ENCODE measurements at places on chromosomes 2 and 18.

- no peak for DNase-seq
Observed at GRCh38 chr2:9165625-9166024, 41.0 kb upstream of the ASAP2 start.

DNA sequence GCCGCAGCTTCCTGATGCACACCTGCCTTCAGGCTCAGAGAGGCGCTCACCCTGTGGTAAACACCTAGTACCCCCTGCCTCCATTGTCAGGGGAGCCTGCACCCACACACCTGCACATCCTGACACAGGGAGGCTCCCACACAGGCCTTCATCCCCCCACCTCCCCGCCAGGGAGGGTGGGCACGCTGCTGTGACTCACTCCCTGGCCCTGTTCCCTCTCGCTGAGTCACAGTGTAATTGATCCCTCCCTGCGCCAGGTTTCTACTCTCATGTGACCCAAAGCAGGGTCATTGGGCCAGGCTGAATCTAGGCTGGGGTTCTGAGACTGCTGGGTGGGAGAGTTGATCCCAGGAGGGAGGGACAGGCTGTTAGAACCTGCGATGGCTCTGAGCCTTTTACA lies 8.5 kb upstream of the CELF4 start:
- no peak for DNase-seq

DNA sequence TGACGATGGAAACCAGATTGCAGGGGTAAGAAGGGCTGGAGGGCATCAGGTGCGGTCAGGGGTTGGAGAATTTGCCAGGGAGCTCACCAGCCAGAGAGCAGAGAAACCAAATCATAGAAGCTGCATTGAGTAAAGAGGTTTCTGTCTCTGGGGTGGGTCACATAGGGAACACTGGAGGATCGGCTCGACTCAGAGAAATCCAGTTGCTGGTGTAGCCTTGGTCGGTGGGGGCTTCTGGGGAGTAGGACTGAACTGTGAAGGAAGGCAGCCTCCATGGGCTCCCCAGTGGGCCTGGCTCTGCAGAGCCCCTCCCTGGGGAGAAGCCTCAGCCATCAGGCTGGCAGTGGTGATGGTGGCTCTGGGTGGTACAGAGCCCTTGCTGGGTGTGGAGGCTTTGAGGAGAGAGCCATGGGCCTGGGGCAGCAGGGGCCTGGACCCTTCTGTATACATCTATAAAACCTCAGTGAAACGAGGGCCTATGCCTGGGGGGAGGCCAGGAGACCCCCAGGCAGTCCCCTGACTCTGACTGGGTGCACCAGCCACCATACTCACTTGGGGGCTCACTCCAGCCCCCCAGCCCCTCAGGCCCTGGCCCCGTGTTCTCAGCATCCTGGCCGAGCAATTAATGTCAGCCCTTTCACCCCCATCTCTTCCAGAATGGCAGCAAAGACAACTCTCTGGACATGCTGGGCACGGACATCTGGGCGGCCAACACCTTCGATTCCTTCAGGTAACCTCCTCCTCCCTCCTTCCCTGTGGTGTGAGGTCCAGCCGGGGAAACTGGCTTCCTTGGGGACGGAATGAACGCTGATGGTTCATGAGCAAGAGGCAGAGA lies 124.5 kb downstream of the CTIF start:
- no peak for DNase-seq

GRCh38 chr2:56297671-56298070 lies 113.9 kb downstream of the CCDC85A start:
- no peak for DNase-seq

DNA sequence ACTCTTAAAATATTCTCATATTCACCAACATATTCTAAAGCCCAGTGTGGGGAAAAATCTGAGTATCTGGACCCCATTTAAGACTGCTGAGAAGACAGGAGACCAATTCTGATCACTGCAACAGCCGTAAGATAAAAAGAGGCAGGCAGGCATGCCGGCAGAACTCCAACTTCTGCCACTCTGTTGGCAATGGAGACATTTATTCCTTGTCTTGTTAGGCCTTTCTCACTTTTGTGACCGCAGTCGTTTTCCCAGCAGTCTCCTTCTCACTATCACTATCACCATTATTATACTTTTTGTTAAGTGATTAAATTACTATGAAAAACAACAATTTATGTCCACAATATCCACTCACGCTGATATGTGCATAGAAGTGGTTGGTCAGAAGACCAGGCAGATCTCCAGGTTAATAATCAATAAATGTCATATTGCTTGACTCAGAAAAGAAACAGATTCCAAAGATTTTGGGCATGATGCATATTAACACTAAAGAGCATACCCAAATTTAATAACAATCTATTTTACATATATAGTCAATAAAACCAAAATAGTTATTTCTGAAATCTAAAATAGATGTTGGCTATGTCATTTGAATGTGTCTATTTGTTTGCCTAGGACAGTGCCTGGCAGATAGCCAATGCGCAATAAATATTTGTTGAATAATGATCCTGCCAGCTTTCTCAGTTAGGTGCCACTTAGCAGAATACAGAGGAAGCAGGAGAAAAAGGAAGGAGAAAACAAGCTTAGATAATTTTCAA lies 38.2 kb downstream of the SESTD1 start:
- no peak for DNase-seq
